Activated B cell treated with CpG ODN at 0.5 μM for 24 hours (primary cell): ENCODE measurements at places on chromosomes 6 and 20.

GRCh38 chr6:26118999-26119398 is 31.8 kb downstream of the HFE start:
- DNase-seq = no peak

GRCh38 chr6:139068846-139069245 is 40.3 kb downstream of the ABRACL start:
- DNase-seq = no peak

DNA sequence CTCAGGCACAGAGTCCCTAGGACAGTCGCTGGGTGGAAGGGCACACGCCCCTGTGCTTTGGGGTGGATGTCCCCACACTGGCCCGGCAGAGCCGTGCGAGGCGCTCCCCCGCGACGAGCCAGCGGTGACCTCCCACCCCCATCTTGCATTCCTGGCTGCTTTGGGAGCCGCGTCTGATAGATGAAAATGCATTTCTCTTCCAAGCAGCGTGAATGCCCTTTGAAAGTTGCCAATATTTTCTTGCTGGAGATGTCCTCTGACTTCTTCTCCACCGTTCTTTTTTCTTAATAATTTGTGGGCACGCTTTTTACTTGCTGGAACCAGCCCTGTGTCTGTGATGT is 29.9 kb downstream of the COL20A1 start:
- no peak for DNase-seq

- DNase-seq = no peak
Measured at GRCh38 chr6:112622036-112622435, 274.9 kb downstream of the RFPL4B start.

- no peak for DNase-seq
Measured at GRCh38 chr20:2331106-2331505, 35.3 kb downstream of the TGM3 start.

- no peak for DNase-seq
Measured at GRCh38 chr20:33567949-33568348, 78.1 kb downstream of the CBFA2T2 start.

DNA sequence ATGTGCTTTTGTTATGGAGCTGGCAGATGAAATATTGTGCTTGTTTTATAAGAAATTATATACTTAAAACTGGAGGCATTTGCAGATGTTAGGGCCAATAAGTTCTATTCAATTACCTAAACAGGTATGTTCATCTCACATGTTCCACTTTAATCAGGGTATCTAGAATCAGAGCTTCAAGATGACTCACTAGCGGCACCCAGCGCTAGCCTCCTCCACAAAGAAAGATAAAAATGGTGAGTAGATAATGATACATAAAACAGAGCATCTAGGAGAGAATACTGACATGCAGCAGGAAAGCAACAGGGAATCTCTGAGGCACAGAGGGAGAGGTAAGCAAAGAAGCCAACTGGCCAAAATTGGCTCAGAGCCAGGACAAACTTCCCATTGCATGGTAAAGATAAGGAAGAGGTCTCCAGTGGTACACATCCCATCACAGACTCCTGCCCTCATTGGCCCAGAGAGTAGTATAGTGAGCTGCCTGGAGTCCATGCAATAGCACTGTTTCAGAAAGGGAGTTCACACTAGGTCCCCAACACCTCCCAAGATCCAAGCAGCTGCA is 200.7 kb upstream of the SPTLC3 start:
- no peak for DNase-seq

- no peak for DNase-seq
Measured at GRCh38 chr20:43583133-43583864, 7.4 kb upstream of the IFT52 start.

- DNase-seq = peak; percentile 47
Measured at GRCh38 chr6:136791296-136792094, 782 bp downstream of the MAP3K5 start.

- peak; percentile 54 for DNase-seq
Measured at GRCh38 chr6:33073431-33073871, at the start of gene HLA-DPA1. Gene HLA-DPA1, minus strand, starts transcription at chr6:33073649.

- DNase-seq = no peak
Measured at GRCh38 chr6:101663100-101663499, 269.6 kb downstream of the GRIK2 start.

- DNase-seq = no peak
Measured at GRCh38 chr6:51562198-51562597, 525.2 kb downstream of the PKHD1 start.

- no peak for DNase-seq
Measured at GRCh38 chr20:58817748-58818147, 33.0 kb downstream of the GNAS-AS1 start.

DNA sequence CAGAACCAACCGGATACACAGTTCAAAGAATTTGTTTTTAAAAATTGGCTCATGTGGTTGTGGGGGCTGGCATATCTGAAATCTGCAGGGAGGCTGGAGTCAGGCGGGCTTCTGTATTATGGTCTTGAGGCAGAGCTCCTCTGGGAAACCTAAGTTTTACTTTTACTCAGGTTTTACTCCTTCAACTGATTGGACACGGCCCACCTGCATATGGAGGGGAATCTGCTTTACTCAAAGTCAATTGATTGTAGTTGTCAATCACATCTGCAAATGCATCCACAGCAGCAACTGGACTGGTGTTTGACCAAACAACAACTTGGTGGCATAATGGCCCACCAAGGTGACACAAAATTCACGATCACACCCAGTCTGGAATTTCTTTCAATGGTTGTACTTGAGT is 103.4 kb downstream of the ERMARD start:
- DNase-seq = no peak

DNA sequence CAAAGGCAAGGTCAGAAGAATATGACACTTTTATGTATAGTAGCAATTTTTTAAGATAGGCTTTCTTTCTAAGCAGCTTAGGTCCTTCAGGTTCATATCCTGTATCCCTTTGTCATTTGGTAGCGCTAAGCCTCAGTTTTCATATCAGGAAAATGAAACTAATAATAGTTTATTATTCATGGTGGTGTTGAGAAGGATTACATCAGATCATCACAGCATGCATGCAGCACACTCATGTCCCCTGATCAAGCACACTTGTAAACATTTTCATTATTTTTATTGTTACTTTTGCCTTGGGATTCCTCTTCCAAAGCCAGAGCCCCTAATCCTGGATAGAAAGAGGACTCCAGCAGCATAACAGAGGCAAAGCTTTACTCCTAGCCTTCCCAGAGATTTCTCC is 70.2 kb upstream of the ADGRF1 start:
- no peak for DNase-seq

- no peak for DNase-seq
Measured at GRCh38 chr6:5287205-5287965, 26.1 kb downstream of the FARS2 start.

GRCh38 chr6:98308564-98308963 is 525.8 kb upstream of the POU3F2 start:
- no peak for DNase-seq
